ENCODE measurements at places on chromosomes 1 and 21.

DNA sequence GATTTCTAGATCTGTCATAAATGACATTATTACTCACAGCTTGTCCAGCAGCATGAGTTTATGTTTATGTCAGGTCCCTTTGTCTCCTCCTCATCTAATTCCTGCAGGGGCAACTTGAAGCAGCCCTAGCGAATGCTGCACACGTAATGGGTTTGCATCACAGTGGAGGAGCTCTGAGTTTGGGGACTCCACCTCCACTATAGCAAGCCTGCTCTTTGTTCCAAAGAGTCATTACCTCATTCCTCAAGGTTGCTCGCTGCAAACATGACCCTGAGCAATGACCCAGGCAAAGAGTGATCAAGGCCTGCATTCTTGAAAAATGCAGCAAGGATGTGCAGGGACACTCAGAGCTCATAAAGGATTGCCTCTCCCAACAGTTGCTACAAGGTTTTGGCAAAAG is 261.9 kb downstream of the HHIPL2 start:
- DNase-seq = no peak

DNA sequence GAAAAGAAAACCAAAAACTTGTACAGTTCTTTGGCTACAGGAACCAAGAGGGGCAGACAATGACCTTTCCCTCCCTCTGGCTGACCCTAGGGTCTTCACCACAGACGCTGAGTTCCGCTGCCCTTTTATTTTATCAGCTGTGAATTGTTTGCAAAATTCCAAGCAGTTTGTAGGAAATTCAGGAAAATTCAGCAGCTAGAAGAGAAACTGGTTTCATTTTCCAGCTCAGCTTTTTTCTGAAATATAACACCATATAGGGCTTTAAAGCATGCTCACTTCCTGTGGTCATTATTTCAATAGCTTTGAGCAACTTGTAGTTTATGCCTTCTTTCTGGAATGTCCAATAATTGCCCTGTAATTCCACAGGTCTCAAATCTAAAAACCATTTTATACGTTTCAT is 5.5 kb upstream of the PIK3R3 start:
- DNase-seq = no peak

DNA sequence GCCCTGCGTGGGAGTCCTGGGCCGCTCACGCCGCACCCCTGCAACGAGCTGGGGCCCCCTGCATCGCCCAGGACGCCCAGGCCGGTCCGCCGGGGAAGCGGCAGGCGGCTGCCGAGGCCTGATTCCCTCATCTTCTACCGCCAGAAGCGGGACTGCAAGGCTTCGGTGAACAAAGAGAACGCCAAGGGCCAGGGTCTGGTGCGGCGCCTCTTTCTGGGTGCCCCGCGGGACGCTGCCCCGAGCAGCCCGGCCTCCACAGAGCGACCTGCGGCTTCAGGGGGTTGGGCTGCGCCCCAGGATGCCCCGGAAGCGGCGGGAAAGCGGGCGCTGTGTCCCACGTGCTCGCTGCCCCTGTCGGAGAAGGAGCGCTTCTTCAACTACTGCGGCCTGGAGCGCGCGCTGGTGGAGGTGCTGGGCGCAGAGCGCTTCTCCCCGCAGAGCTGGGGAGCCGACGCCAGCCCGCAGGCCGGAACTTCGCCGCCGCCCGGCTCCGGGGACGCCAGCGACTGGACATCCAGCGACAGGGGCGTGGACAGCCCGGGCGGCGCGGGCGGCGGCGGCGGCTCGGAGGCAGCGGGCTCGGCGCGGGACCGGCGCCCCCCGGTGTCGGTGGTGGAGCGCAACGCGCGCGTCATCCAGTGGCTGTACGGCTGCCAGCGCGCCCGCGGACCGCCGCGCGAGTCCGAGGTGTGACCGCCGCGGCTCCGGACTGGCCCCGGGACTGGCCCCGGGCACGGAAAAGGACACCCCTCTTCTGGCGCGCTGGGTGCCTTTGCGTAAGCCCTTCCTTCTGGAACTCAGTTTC is 2.7 kb downstream of the FAM110D start:
- DNase-seq = no peak

GRCh38 chr1:85166351-85166750 is 34.5 kb downstream of the SYDE2 start:
- no peak for DNase-seq

DNA sequence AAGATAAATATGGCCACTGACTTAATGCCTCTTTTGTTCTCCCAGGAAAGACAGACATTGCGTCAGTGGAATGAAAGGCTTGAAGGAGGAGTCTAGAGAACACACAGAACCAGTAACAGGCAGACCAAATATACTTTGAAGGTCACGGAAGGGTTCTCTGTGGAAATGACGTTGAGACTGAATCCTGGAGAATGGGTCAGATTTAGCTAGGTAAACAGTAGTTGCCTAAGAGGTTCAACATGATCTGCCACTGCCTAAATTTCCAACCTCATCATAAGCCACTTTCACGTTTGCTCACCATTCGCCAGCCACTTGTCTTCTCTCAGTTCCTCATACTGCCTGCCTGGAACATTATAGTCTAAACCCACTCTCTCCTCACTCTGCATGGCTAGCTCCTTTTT is 20.5 kb downstream of the PLA2G4A start:
- no peak for DNase-seq

- no peak for DNase-seq
These were observed 17.6 kb upstream of the CLIC4 start for GRCh38 chr1:24727501-24728216.

- DNase-seq = no peak
These were observed 58.5 kb upstream of the S1PR1 start for GRCh38 chr1:101178341-101178687.

GRCh38 chr1:107979926-107980325 is 14.9 kb upstream of the VAV3 start:
- no peak for DNase-seq

- DNase-seq = no peak
These were observed 89.3 kb downstream of the EBNA1BP2 start for GRCh38 chr1:43082740-43083139.

GRCh38 chr21:26800001-26800400 is 45.2 kb downstream of the ADAMTS1 start:
- no peak for DNase-seq

DNA sequence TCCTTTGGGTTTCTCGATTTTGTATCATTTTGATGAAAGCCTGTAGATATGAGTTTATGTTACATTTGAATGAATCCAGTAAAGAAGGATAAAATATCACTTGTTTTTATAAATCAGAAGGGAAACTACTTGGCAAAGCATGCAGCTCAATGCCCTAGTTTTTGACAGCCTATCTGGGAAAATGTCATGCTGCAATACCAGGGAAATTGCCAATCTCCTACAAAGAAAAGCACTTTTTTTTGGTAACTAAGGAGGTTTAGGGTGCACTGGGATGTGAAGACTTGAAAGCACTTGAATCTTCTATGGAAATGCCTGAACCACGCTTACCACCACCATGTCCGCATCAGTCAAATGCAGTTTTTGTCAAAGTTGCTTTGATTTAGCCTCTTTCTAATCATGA is 446.9 kb upstream of the LRRC7 start:
- no peak for DNase-seq

DNA sequence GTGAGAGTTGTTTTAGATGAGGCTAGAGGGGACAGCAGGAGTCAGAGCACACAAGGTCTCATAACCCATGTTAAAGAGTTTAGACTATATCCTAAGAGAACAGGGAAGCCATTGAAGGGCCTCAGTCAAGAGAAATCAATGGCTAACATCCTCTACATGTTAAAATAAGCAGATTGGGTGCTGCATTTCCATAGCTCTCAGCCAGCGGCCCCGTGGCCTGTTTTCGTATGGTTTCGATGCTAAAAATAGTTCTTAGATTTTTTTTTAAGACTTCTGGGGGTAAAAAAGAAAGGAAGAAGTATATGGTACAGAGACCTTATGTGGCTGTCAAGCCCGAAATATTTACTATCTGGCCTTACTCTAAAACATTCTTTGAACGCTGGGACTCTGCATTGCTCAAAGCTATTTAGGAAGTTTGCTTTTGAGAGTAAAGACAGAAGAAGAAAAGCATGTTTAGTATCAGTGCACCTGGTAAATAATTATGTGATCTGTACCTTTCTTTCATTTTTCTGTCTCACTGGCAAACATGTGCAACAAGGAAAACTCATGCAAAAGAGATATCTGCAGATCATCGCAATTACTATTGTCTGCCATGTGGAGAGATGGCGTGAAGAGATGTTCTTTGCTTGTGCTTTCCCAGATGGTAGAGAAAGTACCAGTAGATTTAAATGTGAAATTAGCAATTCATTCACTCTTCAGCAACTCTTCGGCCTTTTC is 8.4 kb downstream of the PDIK1L start:
- no peak for DNase-seq

- no peak for DNase-seq
These were observed 13.9 kb upstream of the PDIK1L start for GRCh38 chr1:26097696-26098095.

DNA sequence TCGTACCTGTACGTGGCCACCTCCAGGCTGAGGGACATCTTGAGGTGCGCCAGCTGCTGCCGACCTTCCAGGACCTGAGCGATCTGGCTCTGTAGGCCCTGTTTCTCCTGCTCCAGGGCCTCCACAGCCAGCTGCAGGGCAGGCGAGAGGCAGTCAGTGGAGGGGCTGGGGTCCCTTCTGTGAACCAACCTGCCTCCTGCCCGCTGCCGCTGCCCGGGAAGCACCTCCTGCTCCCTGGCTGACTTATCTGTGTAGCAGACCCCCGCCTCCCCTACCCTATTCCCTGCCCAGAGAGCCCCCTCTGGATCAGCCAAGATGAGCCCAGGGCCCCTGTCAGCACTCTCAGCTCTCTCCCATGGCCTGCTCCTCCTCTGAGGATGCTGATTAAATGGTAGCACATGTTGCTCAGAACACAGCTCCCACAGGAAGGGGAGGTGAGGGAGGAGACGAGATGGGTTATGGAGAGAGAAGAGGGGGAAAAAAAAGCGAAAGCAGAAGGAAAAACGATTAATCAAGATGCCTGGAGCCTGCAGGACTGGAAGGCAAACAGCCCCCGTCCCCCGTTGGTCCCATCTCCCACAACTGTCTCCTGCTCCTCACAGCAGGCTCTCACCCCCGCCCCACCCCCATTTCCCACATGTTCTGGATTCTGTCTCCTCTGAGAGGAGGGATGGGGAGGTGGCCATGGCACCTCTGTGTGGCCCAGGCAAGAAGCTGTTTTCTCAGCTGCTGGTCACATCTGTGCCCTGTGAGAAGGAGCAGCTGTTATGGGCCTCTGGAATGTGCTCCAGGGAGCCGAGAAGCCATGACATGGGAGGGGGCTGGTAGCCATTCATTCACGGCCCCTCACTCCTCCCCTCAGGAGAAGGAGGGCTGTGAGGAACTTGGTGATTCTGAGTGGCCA is 1.7 kb downstream of the NES start:
- no peak for DNase-seq

- no peak for DNase-seq
These were observed 97.5 kb downstream of the SEC16B start for GRCh38 chr1:177872308-177872900.

- no peak for DNase-seq
These were observed 317.9 kb upstream of the AJAP1 start for GRCh38 chr1:4336507-4336906.

- DNase-seq = peak; percentile 39
These were observed 5.2 kb upstream of the FCER1G start for GRCh38 chr1:161209790-161210409.

DNA sequence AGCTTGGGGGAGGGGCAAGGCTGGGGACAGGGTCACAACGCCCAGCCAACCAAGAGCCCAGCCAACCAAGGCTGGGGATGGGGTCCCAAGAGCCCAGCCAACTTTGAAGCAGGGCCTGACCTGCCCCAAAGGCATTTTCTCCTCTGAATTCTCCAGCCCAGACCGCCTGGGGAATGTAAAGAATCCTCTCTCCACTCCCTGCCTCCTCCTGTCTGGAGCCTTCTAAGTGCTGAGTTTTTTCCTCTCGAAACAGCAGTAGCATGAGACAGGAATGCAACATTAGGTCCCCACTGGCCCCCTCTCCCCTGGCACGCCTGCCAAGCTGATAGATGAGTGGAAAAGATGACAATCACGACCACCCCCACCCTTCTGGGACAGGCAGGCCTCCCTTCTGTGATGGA is 17.0 kb downstream of the C1orf198 start:
- no peak for DNase-seq

GRCh38 chr1:44802306-44803061 is 2.3 kb downstream of the PLK3 start:
- DNase-seq = no peak

DNA sequence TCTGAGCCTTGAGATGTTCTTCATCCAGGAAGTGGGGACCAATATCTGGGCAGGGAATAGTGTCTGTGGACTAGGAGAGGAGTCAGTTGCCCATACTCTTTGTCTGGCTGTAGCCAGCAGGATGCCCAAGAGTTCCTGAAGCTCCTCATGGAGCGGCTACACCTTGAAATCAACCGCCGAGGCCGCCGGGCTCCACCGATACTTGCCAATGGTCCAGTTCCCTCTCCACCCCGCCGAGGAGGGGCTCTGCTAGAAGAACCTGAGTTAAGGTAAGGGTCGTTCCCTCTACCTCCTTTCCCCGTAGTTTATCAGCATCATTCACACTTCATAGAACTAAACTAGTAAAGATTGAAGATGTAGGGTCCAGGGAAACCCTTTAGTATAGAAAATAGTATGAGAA is 3.4 kb upstream of the PPOX start:
- DNase-seq = no peak

- no peak for DNase-seq
These were observed 53.2 kb downstream of the AHCTF1 start for GRCh38 chr1:246878551-246878950.

DNA sequence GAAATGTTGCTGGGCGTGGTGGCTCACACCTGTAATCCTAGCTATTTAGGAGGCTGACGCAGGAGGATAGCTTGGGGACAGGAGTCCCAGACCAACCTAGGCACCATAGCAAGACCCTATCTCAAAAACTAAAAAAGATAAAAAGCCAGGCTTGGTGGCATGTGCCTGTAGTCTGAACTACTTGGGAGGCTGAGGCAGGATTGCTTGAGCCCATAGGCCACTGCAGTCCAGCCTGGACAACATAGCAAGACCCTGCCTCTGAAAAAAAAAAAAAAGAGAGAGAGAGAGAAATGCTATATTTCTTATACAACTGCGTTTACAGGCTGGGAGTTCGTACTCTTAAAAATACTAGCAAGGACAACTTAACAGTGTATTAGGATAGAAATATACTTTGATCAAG is 46.2 kb upstream of the SPOCD1 start:
- no peak for DNase-seq

DNA sequence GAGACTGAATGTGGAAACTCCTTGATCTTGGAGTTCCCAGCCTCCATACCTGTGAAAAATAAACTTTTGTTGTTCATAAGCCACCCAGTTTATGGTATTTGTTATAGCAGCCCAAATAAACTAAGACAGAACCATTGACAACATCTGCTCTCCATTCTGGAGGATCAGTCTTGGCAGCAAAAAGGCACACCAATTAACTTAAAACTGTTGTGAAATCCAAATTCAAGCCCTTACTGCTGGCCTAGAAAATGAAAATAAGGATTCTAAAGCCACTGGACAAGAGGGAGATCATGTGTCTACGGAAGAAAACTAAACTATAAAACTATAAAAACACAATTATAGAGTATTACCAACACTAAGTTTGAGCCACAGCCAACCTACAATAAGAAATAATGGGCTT is 172.1 kb upstream of the RNPC3 start:
- DNase-seq = no peak

- no peak for DNase-seq
These were observed 61.0 kb upstream of the FAM20B start for GRCh38 chr1:178964469-178965330.
